Nephron progenitor cell (in vitro differentiated cells): ENCODE measurements at places on chromosomes 13 and 19.

DNA sequence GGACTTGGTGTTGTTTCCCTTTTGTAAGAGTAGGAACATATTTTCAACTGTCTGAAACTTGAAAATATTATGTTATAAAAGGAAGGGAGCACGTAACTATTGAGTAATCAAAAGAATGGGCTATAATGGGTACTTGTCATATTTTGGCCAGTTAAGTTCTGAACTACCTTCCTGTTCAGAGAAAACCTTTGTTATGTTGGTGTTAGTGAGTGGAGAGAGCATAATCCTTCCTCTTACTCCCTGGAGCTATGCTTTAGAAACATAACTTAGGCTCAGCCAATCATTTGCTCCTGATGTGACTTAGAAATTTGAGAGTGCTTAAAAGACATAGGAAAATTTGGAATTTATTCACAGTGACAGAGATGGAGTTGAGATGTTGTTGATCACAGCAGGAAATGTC, 482.5 kb upstream of the SPRY2 start:
- DNase-seq = no peak

DNA sequence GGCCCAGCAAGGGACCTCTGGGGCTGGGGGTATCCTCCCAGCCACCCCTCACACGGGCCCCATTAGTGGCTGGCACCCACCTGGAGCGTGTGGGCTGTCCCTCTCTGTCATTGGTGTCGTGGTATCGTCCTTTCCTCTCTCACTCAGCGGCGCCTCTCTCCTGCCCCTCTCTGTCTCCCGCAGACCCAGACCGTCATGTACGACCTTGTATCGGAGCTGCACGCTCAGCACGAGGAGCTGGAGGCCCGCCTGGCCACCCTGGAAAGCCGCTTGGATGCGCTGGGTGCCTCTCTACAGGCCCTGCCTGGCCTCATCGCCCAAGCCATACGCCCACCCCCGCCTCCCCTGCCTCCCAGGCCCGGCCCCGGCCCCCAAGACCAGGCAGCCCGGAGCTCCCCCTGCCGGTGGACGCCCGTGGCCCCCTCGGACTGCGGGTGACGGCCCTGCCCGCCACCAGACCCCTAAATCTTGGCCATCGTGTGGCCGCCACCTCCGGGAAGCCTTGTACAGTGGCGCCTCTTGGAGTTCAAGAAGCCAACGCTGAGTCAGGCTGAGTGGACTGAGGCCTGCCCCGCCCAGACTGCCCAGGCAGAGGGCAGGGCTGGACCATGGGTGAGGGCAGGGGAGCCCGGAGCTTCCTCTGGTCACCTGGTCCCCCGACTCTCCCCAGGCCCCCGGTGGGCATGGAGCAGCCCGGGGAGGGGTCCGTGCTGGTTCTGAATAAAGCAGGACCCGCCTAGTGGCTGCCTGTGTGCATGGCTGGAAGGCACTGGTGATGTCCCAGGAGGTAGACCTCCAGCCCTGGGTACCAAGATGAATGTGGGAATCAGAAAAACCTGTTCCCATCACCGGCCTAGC, 9.8 kb upstream of the ARRDC2 start:
- peak; percentile 53 for DNase-seq

DNA sequence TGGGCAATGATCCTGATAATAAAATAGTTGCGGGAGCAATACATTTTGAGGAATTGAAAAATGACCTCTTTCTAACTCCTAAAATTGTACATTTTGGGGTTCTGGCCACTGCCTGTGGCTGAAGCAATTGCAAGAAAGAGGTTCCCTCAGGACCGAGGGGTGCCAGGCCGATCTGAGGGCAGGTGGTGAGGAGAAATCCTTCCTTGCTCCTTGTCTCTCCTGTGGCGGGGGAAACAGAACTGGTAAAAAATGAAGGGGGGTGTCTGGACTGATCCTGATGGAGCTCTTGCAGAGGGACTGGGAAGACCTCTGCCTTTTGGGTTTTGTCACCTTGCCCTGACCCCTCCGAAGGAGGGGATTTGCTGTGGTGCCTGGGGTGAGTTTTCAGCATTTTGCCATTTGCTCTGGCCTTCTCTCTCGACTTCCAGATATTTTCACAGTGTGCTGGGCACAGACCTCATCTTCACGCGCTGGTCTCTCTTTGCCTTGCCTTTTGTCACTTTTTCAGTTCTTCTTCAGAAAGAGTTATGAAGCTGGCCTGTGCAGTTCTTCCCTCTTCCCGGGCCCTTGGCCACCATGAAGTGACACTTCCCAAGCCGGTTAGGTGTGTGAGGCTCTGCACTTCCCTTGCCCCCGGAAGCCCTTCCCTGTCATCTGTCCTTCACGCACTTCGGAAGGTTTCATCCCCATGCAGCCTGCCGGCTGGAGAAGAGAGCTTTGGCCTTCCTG, 22.2 kb downstream of the NFIX start:
- DNase-seq = no peak

- no peak for DNase-seq
These were observed 1629.4 kb downstream of the PCDH9 start for GRCh38 chr13:65600702-65601101.

DNA sequence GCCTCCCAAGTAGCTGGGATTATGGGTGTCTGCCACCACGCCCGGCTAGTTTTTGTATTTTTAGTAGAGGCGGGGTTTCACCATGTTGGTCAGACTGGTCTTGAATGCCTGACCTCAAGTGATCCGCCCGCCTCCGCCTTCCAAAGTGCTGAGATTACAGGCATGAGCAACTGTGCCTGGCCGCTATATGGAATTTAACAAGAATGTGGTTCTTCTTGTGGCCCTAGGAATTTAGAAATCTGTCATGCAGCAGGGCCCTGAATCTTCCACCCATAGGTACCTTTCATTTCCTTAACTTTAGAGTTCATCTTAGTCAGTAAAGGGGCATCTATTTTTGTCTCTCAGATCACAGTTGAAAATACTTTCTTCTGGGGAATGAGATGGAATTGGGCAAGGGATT, 25.6 kb upstream of the NDFIP2 start:
- DNase-seq = no peak

DNA sequence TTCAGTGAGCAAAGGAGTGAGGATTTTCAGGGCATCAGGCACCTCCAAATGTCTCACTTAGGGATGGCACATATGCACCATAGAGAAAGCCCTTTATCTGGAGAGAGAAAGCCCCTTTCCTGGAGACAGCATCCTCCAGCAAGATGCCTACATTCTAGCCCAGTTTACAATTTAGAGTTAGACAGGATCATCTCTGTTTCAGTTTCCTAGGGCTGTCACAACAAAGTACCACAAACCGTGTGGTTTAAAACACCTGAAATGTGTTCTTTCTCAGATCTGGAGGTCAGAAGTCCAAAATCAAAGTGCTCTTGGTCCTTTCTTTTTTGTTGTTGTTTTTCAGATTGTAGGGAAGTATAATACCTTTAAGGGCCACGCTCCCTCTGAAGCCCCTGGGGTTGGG, 61.8 kb downstream of the MBNL2 start:
- DNase-seq = no peak
